ENCODE measurements at places on chromosomes 2 and 18.

DNA sequence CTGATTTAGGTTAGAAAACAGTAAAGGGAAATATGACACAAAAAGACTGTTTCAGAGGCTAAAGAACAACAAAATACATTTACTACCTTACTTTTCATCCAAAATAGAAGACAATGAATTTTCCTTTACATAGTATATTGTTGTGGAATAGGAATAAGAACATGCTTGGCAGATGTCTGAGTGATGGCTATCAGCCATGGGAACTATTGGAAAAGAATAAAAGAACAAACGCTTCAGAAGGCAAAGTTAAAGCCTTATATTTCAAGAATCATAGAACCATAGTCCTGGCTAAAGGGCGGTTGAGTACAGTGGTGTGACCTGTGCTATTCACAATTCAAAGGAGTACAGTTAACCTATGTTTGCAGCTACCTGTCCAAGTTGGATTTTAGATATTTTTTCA is 73.9 kb upstream of the NRXN1 start:
- DNase-seq, result no peak

DNA sequence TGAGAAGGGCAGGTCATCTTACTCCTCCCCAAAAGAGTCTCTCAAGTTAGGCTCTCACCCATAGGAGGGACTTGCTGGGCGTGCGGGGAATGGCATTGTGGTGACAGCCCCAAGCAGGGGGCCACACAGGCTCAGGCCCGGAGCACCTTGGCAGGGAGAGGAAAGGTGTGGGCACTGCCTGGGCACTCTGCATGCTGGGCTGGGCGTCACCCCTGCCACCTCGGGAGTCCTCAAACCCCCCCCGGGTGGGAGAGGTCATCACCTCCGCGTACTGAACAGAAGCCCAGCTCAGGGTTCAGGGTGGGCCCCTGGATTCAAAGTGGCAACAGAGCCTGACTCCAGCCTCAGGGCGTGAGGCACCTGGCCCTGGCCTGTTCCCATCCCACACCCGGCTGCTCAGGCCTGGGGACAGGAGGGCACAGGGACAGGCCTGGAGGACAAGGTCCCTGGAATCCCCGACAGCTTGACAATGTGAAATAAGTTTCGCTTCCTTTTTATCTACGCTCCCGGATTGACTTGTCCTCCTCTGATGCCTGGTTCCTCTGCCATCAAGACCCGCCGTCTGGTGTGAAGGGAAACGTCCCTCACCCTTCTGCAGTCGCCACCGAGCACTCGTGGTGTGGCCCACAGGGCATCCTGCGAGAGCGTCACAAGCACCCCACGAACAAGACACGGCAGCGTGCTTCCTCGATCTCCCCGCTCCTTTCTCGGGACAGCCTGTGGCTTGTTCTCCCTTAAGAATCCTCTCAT is 97.8 kb downstream of the HDAC4 start:
- no peak for DNase-seq

DNA sequence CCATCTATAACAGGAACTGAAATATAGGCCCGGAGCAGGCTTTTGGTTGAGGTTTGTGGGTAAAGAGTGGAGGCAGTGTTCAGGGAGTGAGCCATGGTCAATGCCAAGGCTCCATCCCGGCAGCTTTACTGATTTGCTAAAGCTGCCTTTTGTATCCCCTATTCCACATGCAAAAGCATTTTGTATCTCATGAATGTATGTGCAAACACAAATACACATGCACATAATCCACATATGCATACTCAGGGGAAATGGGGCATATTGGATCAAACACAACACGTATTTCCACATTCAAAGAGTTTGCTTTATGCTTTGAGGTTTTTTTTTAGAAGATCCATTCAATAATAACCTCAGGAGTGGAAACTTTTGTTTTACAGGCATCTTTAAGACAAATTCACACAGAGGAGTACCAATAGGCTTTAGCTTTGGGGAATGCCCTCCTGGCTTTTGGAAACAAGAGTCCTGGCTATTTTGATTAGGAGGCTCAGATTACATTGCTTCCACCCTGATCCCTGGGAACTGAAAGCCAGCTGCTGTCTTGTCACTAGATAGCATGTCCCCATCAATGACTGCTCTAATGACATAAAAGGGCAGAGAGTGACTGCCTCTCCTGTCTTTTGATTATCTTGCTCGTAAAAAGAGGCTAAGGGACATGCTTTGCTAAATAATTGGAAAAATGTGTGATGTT is 263.2 kb downstream of the EN1 start:
- no peak for DNase-seq

DNA sequence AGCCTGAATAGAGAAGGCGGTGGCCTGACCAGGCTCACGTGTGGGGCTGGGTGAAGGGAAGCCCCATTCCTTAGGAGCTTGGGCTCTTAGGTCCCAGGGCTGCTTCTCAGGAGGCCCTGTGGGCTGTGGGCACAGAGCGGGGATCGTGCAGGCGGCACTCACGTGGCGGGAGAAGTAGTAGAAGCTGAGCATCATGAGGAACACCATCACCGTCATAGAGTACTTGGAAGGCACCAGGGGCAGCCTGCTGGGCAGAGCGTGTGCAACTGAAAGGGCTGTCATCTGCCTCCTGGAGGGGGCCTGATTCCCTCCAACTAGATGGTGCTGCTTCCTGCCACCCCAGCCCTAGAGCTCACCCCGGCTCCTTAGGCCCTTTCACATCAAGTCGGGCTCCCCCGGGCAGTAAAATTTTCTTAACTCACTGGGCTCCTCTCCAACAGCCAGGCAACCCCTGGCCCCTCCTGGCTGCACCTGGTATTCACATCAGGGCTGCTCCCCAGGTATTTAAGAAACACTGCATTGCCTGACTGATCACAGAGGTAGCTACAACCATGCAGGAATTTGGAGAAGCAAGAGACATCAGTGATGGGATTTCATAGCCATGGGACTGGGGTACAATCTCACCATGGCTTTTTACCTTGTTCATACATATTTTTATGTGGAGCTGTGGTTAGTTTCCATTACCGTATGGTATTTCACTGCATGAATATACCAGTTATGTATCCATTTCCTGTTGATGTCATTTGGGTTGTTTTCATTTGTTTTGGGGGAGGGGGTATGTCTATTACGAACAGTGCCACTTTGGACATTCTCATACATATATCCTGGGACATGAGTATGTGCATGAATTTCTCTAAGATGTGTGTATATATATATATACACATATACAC is 32.9 kb downstream of the CENPO start:
- no peak for DNase-seq

DNA sequence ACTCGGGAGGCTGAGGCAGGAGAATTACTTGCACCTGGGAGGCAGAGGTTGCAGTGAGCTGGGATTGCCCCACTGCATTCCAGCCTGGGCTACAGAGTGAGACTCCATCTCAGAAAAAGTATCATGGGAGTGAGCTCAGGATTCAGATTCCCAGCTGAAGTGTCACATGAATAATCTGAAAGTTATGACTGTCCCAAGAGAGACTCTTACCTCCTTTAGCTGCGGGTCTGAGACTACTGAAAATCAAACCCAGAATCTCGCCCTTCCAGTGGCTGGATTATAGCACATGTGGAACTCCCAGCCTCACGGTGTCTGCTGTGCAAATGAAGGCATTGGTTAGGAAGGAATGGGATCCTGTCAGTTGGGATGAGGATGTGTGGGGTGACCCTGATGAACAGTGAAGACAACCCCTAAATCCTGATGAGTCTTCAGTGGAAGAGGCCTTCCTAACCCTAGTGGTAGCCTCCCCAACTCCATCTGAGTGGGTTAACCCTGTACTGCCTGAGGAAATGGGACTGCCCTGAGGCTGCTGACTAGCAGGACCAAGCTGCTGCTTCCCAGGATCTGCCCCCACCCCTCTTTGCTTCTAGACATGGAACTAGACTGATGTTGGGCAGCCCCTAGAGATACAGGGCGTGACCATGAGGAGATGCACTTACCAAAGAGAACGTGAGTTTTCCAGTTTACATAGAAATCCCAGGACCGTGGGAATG is 16.5 kb downstream of the BOK start:
- no peak for DNase-seq

DNA sequence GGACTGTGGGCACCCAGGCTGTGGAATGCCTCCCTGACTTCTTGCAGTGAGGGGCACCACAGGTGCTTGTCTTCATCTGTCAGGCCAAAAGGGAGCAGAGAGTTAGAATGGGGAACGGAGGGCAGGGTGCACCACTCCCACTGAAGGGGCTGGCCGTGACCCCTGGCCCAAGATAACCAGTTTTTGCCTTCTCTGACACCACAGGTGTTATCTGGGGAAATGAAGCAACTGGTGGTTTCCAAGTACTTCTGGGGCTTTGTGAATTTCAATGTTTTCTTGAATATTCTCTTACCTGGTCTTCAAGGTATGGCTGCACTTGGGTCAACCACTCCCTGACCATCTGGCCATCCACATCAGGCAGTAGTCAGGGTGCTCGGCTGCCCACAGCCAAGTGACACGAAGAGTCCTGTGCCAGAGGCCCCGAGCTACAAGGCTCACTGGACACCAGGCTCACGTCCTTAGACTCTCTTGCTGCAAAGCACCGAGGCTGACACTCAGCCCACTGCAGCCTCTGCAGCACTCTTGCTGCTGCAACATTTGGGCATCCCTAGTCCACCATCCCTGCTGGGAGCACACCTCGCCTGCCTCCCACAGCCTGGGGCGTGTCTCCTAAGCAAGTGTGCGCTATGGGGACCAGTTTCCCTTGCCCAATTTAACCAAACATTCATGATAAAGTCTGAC is 57.0 kb downstream of the FAM178B start:
- no peak for DNase-seq

DNA sequence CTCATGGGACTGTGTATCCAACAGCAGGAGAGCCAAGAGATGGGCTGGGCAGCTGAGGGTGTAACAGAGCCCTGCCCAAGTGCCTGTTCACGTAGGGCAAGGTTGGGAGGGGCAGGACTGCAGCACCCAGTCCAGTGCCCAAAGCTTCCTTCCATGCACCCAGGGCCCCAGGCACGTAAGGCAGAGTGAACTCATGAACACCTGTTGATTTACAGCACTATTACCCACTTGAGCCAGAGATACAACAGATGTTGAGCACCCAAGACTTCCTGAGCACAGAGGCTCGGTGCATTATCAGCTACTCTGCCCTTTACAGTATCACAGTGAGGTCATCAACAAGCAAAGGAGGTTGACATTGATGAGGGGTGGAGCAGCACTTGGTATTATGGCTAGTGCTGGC is 50.2 kb upstream of the FHL2 start:
- DNase-seq, result no peak

DNA sequence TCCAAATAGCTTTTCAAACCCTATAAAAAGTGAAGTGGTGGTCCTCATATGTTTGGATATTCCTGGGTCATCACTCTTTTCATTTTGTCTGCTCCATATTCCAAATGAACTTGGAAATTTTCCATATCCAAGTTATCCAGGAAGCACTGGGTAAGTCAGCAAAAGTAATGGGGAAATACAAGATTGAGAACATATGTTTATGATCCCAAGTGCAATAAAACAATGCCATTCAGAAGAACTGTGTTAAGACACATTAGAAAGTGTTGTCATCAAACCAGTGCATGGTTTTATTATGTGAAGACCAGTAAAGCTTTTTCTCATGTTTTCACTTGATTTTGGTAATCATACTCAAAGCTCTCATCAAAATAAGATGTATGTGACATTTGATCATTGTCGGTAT is 363.4 kb downstream of the RPRM start:
- no peak for DNase-seq

DNA sequence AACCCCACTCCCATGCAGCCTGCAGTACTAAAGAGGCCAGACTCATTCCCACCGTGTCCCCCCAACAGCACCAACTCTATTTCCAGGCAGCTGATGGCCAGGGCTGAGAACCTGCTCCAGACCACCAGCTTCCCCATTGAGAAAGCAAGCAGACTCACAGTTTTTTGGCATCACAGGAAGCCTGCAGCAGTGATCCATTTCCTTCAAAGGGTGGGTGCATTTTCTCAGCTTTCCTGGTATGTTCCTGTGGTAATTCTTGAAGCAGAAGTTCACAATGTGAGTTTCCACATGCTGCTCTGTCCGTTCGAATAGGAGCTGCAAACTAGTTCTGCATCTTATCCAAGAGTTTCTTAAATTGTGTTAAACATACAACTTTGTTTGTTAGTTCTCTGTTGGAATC is 1249.6 kb upstream of the FAM98A start:
- no peak for DNase-seq

GRCh38 chr2:48504647-48505327 is 25.2 kb upstream of the STON1 start:
- DNase-seq, result no peak

DNA sequence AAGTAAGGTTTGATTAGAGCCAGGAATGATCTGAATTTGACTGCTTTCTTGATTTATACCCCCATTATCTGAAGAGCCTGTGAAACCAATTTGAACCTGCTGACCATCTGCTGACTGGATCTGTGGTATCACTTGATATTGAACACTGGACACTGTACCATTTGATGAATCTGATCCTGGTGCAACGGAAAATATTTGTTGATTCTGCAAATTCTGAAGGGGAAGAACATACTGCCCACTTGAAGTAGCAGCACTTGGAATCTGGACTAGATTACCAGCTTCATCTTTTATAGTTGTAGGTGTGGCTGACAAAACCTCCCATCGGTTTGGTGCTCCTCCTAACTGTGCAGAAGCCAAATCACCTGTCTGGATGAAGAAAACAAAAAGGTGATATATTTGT is 9.3 kb downstream of the SP3 start:
- DNase-seq, result no peak

GRCh38 chr18:41870191-41870590 is 84.8 kb upstream of the PIK3C3 start:
- no peak for DNase-seq

DNA sequence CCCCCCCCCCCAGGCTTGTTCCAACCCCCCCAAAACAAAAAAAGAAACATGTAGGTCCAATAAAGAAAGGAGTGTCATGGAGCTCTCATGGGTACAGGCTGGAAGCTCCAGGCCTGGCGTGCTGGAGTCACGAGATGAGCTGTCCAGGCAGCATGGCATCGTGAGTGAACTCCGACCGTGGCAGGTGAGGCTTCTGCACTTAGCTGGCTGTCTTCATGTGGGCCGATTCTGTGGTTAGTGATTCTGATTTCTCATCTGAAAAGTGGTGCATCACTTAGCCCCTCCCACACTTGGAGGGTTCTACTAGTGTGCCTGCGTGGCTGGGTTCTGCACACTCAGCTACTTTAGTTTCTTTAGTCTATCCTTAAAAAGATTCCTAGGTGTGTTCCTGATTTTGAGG is 126.4 kb upstream of the MGAT5 start:
- no peak for DNase-seq

- no peak for DNase-seq
Observed at GRCh38 chr2:949384-950079, 1.1 kb upstream of the SNTG2 start.

DNA sequence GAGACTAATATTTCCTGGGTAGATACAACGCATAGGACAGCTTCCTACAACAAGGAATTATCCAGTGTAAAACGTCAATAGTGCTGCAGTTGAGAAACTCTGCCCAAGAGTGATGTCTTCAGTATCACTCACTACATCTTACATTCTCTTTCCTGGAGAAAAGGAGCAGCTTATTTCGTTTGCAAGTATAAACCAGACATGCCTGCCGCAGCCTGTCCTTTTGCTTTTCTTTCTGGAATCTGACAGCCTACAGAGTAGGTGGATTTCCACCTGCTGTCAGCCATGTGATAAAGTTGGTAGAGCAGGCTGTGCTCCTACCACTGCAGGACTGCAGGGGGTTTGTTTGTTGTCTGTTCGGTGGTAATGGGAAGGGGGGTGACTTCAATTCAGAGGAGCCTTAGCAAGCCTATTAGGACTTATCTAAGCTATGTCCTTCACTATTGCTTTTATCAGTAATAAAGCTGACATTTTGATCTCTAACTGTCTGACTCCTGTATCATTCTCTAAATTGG is 439.1 kb downstream of the GRB14 start:
- no peak for DNase-seq
